ENCODE measurements at places on chromosomes 12 and 14.

- DNase-seq = no peak
Observed at GRCh38 chr12:64237382-64237781, 15.3 kb upstream of the KICS2 start.

- no peak for DNase-seq
Observed at GRCh38 chr14:45940318-45940717, 687.3 kb upstream of the MIS18BP1 start.

DNA sequence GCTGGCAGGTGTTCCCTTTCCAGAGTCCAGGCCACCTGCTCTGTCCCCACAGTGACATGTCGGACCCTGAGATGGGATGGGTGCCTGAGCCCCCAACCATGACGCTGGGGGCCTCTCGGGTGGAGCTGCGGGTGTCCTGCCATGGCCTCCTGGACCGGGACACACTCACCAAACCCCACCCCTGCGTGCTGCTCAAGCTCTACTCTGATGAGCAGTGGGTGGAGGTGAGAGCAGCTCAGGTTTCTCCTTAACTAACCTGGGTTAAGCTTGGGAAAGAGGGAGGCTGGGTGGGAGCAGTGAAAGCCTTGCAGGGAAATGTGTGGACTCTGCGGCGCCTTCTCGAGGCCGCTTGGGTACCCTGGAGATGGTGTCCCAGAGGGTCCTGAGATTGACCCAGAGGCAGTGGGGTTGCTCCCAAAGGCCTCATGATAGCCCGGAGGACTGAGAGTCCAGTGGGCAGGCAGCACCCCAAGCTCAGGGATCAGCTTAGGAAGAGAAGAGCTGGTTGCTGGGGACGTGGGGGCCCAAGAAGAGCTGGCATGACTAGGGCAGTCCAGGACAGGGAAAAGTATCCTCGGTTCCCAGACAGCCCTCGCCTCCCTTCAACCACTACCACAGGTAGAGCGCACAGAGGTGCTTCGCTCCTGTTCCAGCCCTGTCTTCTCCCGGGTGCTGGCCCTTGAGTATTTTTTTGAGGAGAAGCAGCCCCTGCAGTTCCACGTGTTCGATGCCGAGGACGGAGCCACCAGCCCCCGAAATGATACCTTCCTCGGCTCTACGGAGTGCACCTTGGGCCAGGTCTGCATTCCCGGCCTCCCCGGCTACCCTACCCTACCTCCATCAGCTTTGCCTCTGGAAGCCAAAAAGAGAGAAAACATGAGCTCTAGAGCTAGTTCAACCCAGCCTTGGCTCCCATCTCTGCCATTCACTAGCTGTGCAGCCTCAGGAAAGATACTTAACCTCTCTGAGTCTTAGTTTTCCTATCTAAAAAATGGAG lies 1.8 kb downstream of the CPNE6 start:
- no peak for DNase-seq

- no peak for DNase-seq
Observed at GRCh38 chr14:105204206-105204930, 23.3 kb upstream of the NUDT14 start.

GRCh38 chr14:64598404-64598803 lies 48.6 kb downstream of the PPP1R36 start:
- DNase-seq = no peak

- DNase-seq = no peak
Observed at GRCh38 chr12:117142094-117142493, 42.9 kb upstream of the TESC start.

GRCh38 chr12:131092901-131093603 lies 139.3 kb downstream of the ADGRD1 start:
- DNase-seq = no peak

- DNase-seq = no peak
Observed at GRCh38 chr12:59733200-59733599, 137.4 kb downstream of the SLC16A7 start.

DNA sequence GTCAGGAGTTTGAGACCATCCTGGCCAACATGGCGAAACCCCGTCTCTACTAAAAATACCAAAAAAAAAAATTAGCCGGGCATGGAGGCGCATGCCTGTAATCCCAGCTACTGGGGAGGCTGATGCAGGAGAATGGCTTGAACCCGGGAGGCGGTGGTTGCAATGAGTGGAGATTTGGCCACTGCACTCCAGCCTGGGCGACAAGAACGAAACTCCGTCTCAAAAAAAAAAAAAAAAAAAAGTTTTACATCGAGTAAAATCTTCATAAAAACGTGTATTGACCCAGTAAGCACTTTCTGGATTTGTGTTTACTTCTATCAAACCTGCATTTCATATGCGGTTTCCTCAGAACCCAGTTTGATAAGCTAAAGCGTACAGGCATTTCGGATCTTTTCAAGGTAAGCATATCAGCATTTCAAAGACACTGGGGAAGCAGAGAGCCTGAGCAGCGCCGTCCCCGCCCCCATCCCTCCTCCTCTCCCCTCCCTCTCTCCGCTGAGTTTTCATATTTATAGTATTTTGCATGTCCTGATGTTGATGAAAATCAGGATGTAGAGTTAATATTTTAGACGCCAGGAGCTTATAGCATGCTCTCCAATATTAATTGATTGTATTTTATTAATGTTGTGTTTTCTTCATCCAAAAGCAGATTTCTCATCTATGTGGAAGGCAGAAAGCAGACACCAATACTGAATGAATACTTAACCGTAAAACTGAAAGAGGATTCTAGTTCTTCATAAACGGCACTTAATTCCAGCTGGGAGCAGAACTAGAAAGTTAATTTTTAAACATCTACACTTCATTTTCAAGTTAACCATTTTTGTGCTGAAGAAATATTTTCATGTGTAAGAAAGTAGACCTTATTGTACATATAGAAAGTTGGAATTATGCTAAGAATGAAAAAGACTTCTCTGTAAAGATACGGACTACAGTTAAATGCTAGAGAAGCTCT lies 9.2 kb upstream of the HIP1R start:
- DNase-seq = no peak

GRCh38 chr12:22118238-22118790 lies 72.3 kb downstream of the CMAS start:
- no peak for DNase-seq

DNA sequence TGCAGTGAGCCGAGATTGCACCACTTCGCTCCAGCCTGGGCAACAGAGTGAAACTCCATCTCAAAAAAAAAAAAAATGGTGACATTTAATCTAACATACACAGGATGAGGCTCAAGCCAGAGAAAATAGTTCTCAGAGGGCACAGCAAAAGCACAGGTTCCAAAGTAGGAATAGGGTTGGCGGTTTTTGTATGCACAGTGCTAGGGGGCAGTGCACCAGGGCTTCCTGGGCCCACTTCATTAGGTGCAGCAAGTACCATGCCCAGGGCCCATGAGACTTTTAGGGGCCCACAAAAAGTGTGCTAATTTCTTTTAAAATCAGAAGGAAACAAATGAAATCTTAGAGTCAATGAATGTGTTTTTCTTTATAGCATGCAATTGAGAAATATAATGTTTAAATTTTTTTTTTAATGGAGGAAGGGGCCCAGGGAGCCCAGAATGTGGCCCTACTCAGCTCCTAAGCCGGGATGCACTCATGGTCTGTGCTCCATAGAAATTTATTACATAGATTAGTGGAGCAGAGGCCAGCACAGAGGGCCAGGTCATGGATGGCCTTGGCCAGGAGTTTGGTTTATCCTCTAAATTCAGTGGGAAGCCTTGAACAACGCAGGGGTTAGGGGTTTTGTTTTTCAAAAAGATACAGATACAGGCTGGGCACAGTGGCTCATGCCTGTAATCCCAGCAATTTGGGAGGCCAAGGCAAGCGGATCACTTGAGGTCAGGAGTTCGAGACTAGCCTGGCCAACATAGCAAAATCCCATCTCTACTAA lies 2.3 kb downstream of the AK7 start:
- DNase-seq = no peak

Measured in activated T-cell treated with anti-CD3 and anti-CD28 coated beads for 1 hour (primary cell).